ENCODE measurements at places on chromosomes 11 and 22.

DNA sequence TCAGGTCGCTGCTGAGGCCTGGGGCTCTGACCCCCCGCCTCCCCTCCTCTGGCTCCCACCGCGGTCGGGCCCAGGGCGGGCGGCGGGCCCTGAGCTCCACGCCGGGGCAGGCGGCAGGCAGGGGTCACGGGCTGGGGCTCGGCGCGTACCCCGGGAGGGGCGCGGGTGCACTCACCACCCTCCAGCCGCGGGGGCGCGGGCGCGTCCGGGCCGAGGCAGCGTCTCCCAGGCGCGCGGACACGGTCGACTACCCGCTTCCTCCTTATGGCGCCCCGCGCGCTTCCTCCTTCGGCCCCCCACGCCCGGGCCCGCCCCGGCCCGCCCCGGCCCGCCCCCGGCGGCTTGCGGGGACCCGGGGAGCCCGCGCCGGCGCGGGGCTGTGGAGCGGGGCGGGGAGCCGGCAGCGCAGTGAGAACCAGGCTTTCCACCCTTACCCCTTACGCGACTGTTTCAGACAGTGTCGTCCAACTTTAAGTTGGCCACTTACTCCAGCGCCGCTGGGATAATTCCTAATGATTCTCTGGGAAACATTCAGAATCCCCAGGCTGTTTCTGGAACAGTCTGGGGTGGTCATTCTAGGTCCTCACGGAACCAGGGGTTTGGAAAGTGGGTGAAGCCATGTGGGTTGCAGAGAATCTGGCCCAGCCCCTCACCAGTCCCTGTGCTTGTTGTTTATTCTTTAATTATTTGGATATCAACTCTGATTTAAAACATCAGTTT is at the start of gene BID:
Gene BID (minus strand): TSS at position 264 of the 720 bp plus-strand sequence. CDS start 24,353 bp downstream, outside the sequence.
- no peaks in the 10 kb centered on the region for H3K36me3 ChIP-seq
- DNase-seq, result peak; percentile 54
- peak within 1 kb of the TSS; percentile 57 for H3K27ac ChIP-seq
- peaks cover 30% of the 10 kb centered on the region for H3K4me1 ChIP-seq
- H3K27me3 ChIP-seq, result no peaks in the 10 kb centered on the region

DNA sequence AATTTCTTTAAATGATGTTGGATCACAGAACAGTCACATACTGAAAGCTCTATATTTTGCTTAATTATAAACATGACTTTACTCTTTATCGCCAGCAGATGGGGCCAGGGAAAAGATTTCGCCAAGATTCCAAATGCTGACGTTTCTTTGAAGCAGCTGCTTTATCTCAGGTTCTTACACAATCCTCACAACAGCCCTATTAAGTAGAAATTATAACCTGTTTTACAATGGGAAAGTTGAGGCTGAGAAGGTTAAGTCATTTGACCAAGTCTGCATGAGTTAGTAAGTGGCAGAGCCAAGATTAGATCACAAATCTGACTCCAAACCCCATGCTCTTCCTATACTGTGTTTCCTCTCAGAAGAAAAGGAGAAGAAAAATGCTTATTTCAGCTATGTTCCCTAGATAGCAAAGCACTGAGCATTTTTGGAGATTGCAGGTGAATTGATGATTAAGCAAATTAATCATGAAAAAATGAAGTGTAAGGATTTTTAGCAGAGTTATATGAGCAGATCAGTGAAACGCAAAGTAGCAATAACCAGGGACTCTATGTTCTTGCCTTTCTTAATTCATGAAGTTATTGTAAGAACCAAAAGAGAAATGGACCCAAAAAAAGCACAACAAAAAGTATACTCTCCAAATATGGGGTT is 79.0 kb downstream of the AASDHPPT start:
- no peaks in the 10 kb centered on the region for H3K4me1 ChIP-seq
- H3K27me3 ChIP-seq, result no peaks in the 10 kb centered on the region
- no peak overlapping the region for H3K4me3 ChIP-seq

DNA sequence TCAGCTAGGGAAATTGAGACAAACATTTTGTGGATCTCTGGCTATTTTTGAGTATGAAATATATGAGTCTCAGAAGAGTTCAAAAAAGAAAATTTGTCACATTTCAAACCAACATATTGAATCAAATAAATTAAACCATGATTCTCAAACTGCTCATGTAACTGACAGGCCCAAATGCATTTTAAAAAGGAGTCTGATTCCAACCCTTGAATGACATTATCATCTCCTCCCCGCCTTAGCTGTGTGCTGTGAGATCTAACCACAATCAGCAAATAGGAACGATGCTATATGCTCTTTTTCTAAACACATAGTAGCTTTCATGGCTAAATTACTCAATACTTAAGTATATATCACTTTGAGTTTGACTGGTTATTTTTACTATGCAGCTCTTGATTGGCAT is 57.1 kb downstream of the EFCAB6 start:
- H3K27ac ChIP-seq, result no peak overlapping the region
- H3K4me3 ChIP-seq, result no peak overlapping the region
- no peaks in the 10 kb centered on the region for H3K4me1 ChIP-seq
- H3K36me3 ChIP-seq, result no peaks in the 10 kb centered on the region
- DNase-seq, result no peak
- H3K27me3 ChIP-seq, result no peaks in the 10 kb centered on the region

- no peaks in the 10 kb centered on the region for H3K36me3 ChIP-seq
- no peak overlapping the region for H3K4me3 ChIP-seq
- H3K4me1 ChIP-seq, result peaks cover 3% of the 10 kb centered on the region
- no peak for DNase-seq
Observed at GRCh38 chr11:103529181-103529684, 420.0 kb downstream of the DYNC2H1 start.

- peak; percentile 38 for DNase-seq
- H3K27ac ChIP-seq, result peak overlapping the region; percentile 24
- peaks cover 50% of the 10 kb centered on the region for H3K4me1 ChIP-seq
- no peak overlapping the region for H3K4me3 ChIP-seq
Observed at GRCh38 chr11:74822170-74822569, 73.5 kb downstream of the RNF169 start.

DNA sequence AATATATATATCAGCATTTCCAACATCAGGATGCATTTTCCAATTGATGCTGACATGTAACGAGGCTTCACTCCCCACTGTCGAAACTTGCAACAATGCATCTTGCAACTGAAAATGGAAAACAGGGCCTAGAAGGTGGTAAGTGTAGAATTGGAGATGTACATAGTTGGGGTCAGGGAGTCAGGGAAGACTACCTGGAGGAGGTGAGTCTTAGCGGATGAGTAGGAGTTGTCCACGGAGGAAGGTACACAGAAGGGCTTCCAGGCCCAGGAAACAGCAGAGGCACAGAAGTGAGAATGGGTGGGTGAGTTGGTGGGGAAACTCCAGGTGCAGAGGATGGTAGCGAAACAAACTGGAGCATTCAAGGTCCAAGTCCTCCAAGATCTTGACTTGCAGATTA is 2.0 kb upstream of the GRK2 start:
- no peak overlapping the region for H3K4me3 ChIP-seq
- no peaks in the 10 kb centered on the region for H3K27me3 ChIP-seq
- no peak for DNase-seq

- no peak overlapping the region for H3K27ac ChIP-seq
- no peak overlapping the region for H3K4me3 ChIP-seq
- H3K27me3 ChIP-seq, result peaks cover 42% of the 10 kb centered on the region
- no peaks in the 10 kb centered on the region for H3K4me1 ChIP-seq
- no peak for DNase-seq
Observed at GRCh38 chr22:48556751-48557150, 1270.9 kb downstream of the BRD1 start.

- H3K36me3 ChIP-seq, result no peaks in the 10 kb centered on the region
- peak overlapping the region; percentile 96 for H3K27ac ChIP-seq
- no peak overlapping the region for H3K4me3 ChIP-seq
- peak; percentile 57 for DNase-seq
- peaks cover 15% of the 10 kb centered on the region for H3K27me3 ChIP-seq
Observed at GRCh38 chr22:38442967-38443627, 11.9 kb downstream of the KCNJ4 start.

DNA sequence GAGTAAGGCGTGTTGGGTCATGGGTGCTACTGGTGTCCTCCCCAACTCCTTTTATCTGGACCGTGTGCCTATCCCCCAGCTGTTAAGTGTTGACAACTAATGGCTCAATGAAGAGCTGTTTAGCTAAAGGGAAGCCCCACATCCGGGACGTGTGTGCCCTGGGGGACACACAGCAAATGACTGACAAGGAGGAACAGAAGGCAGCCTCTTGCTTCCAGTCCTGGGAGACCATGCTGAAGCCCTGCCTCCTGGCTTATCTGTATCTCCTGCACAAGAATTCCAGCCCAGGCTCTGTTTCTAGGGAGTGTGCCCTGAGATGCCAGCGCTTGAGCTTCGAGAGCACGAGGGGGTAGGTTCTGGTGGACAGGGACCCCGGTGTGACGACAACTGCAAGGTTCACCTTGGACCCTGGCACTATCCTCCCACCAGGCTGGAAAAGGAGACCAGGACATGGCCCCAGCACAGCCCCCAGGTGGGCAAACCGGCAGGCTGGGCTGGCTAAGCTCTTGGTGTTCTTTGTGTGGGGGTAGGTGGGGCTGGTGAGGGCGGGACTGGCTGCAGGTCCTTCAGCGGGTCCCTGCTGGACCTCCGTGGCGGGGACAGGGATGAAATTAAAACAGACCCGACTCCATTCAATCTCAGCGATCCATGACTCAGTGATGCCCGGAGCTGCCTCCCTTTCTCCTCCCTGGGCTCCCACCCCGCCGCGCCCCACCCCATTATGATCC is 21.0 kb downstream of the ASCL2 start:
- H3K4me1 ChIP-seq, result no peaks in the 10 kb centered on the region
- peaks cover 9% of the 10 kb centered on the region for H3K27me3 ChIP-seq
- DNase-seq, result no peak
- H3K36me3 ChIP-seq, result no peaks in the 10 kb centered on the region
- H3K4me3 ChIP-seq, result no peak overlapping the region
- H3K27ac ChIP-seq, result no peak overlapping the region

DNA sequence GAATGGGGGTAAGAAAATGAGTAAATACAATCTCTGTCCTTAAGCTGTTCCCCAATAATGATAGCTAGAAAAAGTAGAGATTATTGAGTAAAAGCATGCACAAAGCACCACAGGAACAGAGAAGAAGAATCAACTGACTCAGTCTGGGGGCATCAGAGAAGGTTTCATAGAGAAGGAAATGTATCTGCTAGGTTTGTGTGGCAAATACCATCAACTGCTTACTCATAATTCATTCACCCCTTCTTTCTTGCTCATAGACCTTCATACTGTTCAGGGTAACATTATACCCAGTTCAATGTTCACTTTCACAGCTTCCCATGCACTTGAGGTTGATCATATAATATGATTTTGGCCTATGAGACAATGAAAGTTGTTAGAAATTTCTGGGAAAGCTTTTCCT is 85.2 kb upstream of the SCUBE2 start:
- H3K36me3 ChIP-seq, result peaks cover 97% of the 10 kb centered on the region
- no peaks in the 10 kb centered on the region for H3K27me3 ChIP-seq
- peaks cover 5% of the 10 kb centered on the region for H3K4me1 ChIP-seq
- H3K27ac ChIP-seq, result no peak overlapping the region
- no peak for DNase-seq
- no peak overlapping the region for H3K4me3 ChIP-seq

DNA sequence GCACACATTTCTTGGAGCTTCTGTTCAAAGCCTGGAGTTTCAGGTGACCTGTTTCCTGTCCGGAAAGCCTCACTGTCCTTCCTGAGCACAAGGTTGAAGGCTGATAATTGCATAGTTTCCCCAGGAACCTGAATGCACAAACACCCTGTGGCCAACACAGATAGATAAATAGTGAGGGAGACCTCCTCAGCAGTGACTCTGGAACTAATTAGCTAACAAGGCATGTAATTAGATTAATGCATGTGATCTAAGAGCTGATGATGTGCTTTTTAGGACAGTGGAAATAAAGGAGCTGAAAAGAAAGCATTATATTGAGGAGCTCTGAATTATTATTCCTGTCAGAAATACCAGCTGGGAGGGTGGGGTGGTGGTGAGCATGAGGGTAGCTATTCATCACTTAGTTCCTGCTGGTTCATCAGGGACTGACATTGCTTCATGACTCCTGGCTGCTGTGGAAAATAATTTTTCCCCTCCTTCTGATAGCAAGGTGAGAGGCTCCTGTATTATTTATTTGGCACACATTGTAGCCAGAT is 101.1 kb downstream of the NELL1 start:
- H3K27ac ChIP-seq, result no peak overlapping the region
- no peak for DNase-seq
- no peak overlapping the region for H3K4me3 ChIP-seq
- H3K4me1 ChIP-seq, result no peaks in the 10 kb centered on the region
- H3K27me3 ChIP-seq, result no peaks in the 10 kb centered on the region

- H3K4me1 ChIP-seq, result no peaks in the 10 kb centered on the region
- no peak overlapping the region for H3K4me3 ChIP-seq
- H3K27ac ChIP-seq, result no peak overlapping the region
- DNase-seq, result no peak
- no peaks in the 10 kb centered on the region for H3K27me3 ChIP-seq
- H3K36me3 ChIP-seq, result no peaks in the 10 kb centered on the region
Observed at GRCh38 chr11:21405422-21405821, 736.0 kb downstream of the NELL1 start.

DNA sequence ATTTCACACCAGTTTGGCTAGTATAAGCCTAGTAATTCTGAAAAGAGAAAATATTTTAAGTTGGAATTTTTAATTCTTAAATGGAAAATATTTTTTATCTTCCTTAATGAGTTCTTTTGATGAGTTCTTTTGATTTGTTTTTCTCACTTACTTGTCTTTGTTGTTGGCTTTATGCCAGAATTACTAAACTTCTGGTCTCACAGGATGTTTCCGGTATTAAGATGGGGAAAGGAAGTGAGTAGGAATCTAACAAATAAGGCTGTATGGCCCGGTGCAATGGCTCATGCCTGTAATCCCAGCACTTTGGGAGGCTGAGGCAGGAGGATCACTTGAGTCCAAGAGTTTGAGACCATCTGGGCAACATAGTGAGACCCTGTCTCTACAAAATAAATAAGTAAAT is 106.4 kb downstream of the ARHGAP42 start:
- no peak for DNase-seq
- H3K27me3 ChIP-seq, result no peaks in the 10 kb centered on the region
- H3K4me3 ChIP-seq, result no peak overlapping the region
- no peaks in the 10 kb centered on the region for H3K36me3 ChIP-seq
- H3K27ac ChIP-seq, result no peak overlapping the region

All from heart right ventricle (tissue), 16 donors.